Breast epithelium (tissue), 4 donors: ENCODE measurements at places on chromosomes 1 and 21. TPM values are rescaled to one million over a fixed set of nuclear protein-coding genes. Genes with fewer than 3 reads are reported as not detected.

- no peak for DNase-seq
Measured at GRCh38 chr1:61853583-61853982, 111.3 kb downstream of the PATJ start.

- DNase-seq, result no peak
Measured at GRCh38 chr1:4778056-4778455, 123.6 kb downstream of the AJAP1 start.

GRCh38 chr1:160575112-160575664 is 4.1 kb downstream of the CD84 start:
- DNase-seq, result no peak

The PEX14 gene
- total RNA-seq, result 16.1 TPM

DNA sequence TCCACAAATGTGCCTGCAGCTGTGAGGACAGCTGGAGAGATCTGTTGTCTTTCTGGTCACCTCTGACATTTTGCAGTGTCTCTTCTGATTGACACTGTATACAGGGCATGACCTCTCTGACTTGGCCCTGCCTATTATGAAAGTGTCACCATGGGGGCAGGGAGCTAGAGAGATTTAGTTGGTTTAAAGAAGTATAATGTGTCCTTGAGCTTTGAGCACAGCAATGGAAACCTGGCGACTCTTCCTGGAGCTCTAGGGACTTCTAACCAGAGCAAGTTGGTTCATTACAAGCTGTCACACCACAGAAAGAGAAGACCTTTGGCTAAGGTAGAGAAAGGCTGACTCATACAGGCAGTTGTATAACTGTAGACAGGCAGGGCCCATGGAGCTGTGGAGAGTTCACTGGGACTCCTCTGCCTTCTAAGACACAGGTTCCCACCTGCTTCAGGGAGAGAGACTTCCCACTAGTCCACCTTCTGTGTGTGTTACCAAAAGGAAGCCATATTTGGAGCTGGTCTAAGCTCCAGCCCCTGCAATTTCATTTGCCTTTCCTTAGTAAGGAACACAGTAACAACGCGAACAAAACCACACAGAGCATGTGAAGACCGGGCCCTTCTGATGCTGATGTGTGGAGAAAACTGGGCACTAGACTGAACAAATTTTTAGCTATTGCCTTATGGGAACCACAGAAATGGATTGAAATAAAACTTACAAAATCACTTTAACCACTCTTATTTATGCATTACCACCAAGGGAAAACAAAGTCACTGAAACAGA is 90.5 kb upstream of the ADAR start:
- no peak for DNase-seq

GRCh38 chr1:150543500-150544143 is 5.6 kb upstream of the ADAMTSL4 start:
- DNase-seq, result no peak

The CLCA1 gene
- total RNA-seq, result not detected

- no peak for DNase-seq
Measured at GRCh38 chr21:27407271-27407670, 440.4 kb upstream of the ADAMTS5 start.

GRCh38 chr1:119091618-119092017 is 48.8 kb downstream of the WARS2 start:
- no peak for DNase-seq
